CD4-positive, alpha-beta T cell treated with Interleukin-15 for 4 hours (primary cell): ENCODE measurements at places on chromosomes 3 and 15.
A peak's percentile ranks its signal among the peaks of the same experiment; 100 is the strongest.

DNA sequence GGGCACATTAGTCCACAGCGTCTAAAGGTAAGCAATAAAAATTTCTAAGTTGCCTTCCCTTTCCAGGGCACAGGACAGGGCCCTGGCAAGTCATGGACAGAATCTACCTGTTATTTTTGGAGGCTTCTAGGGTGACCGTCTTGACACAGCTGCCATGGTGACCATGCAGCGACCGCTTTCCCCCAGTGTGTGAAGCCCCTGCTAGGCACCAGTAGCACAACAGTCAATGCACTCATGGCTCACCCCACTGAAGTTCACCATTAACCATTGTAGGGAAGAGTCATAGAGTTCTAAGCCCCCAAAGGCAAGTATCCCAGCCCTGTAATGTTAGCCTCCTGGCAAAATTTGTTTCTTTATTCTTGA, 43.8 kb upstream of the SLCO2A1 start:
- DNase-seq: no peak

DNA sequence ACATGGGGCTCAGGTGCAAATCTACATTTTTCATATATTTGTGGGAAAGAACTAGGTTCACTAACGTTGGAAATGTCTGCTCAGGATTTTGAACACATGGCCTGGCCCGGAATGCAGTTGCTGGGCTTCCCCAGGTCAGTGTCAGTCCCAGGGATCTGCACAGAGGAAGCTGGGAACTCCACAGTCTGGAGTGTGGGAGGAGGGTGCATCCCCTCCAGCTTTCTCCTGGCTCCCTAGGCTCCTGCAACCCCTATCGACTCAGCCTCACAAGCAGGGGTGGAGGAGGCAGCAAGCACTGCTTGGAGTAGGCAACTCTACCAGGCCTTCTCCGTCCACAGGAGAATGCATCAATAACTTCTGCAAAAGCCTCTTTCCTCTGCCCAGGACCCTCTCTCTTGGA, 30.1 kb upstream of the HCN4 start:
- DNase-seq: no peak

GRCh38 chr3:63538919-63539318, 113.6 kb upstream of the SNTN start:
- DNase-seq: no peak

GRCh38 chr15:90789462-90789861, 72.3 kb downstream of the BLM start:
- DNase-seq: no peak

DNA sequence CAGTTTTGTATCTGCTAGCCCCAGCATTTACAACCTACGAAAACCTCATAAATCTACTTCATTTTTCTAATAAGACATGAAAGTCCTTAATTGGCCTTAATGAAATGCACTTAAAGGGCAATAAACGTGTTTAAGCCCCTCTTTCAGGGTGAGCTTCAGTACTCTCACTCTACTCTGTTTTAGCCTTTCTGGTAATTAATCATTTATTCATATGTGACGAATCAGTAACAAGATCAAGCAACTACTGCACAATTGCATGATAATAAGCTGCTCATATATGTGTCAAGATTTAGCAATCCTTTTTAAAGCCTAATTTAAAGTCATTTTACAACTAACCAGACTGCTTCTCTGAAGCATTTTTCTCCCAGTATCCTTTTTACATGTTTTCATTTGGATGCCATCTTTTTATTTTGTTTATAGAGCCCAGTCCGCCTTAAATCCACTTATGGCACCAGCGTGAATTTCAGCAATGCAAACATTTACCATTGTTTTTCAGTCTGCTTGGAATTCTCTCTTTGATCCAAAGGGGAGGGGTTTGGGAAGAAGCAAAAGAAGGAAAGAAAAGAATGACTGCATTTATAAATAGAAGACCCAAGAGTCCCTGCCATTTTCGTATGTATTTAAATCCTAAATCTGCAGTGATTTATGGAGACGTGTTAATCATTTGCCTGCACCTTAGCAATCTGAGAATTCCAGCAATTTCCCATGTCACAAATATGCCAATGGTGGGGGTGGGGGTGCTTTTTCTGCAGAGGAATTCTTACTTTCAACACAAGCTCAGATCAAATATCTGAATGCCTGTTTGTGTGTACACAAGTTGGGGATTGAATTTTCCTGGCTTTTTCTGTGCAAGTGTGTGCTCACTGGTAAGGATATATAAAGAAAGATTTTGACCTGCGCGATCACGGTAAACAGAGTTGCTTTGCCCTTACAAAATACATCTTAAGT, 230.8 kb upstream of the TBC1D5 start:
- DNase-seq: no peak

GRCh38 chr15:88900309-88900981, 5.1 kb upstream of the HAPLN3 start:
- DNase-seq: no peak

DNA sequence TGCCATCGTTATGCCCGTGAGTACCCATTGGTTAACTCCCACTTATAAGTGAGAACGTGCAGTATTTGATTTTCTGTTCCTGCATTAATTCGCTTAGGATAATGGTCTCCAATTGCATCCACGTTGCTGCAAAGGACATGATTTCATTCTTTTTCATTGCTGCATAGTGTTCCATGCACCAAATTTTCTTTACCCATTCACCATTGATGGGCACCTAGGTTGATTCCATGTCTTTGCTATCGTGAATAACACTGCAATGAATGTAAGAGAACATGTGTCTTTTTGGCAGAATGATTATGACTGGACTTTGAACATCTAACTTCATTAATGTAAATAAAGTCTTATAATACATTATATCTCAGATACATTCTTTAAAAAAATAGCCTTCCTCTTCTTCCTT, 169.6 kb upstream of the CDIN1 start:
- no peak for DNase-seq

- no peak for DNase-seq
Measured at GRCh38 chr3:35291471-35292236, 347.7 kb upstream of the ARPP21 start.

GRCh38 chr3:176951586-176952292, 245.5 kb downstream of the TBL1XR1 start:
- no peak for DNase-seq

- no peak for DNase-seq
Measured at GRCh38 chr3:13611221-13611620, 62.3 kb downstream of the FBLN2 start.

DNA sequence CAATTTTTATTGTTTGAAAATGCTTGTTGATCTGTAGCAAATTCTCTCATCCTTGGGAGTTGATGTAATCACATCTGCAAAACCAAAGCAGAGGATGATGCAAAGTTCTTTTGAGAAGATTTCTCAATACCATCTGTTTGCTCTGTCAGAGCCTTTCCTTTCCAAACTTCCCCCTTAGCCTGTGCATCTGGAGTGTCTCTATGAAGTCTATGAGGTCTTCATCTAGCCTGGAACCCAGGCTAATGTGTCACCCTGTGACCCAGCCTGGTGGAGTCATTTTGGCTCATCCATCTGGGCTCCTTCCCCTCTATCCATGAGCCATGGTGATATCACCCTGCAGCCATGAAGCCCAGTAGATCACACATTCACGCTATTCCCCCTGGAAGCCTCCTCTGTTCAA, 123.2 kb upstream of the SLC7A14 start:
- DNase-seq: no peak

DNA sequence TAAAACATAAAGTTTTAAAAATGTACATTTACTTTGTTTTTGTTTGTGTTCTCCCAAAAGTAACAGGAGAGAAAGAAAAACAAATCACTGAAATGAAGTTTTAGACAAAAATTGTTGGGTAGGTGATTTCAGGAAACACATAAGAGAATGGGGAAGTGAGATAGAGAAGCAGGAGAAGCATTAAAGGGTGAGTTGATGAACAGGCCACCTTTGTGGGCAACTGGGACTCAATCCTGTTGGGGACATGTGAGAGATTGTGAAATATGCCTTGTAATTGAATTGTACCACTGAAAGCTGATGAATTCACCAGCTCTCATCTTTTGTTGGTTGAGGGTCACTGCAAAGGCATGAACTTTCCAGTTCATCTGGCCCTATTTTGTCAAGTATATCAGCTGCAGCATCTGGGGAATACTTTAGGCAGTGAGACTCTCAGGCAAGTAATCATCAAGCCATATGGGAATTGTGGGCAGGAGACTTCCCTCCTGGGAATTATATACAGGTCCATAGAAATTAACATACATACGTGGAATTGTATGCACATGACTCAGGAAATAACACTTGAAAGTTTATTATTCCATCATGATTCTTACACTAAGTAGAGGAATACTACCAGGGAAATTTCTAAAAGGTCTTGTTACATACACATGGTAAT, 181.0 kb downstream of the ZBBX start:
- DNase-seq: no peak

DNA sequence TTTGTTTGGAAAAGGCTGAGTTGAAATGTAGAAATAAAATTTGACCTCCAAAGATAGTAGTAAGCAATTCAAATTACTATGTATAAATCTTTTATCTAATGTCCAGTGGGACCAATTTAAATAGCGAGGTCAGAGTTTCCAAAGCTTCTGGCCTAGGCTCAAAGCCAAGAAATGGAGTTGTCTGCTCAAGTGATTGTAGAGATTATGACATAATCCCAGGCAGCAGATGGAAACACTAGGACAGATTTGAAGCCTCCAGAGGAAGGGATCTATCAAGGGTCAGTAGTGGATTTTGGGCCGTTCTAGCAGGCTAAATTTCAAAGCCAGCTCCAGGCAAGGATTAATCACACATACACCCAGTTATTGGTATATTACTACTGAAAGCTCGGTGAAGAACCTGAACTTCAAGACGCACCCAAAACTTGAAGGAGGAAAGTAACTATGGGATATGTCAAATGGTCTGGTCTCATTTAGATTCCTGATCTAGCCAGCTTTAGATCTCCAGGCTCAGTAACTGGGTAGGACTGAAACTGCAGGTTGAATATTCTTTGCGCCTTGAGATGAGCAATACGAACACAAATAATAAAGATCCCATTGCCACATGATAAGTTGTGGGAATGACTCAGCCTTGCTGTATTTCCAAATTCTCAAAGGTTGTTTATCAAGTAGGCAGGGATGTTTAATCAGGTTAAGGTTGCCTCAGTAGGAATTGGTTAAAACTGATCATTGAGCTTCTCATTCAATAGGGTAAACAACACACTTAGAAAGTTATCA, 30.9 kb upstream of the ARRDC4 start:
- DNase-seq: no peak

GRCh38 chr3:36907911-36908646, 36.8 kb downstream of the TRANK1 start:
- DNase-seq: peak; percentile 73

DNA sequence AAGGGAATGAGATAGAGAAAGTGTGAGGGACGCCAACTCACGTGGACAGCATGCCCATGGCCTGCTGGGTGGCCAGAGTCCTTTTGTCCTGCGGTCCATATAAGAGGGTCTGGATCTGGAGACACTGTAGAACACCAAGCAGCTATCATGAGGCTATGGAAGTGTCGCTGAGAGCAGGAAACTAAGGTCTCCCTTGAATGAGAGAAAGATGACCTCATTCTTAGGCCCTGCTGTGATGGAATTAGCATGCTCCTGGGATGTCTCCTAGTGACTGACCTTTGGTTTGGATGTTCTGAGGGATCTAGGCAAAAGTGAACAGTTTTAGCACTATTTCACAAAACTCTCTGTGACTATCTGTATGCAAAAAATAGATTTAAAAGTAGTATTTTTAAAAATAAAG, 34.4 kb downstream of the SYNM start:
- no peak for DNase-seq

DNA sequence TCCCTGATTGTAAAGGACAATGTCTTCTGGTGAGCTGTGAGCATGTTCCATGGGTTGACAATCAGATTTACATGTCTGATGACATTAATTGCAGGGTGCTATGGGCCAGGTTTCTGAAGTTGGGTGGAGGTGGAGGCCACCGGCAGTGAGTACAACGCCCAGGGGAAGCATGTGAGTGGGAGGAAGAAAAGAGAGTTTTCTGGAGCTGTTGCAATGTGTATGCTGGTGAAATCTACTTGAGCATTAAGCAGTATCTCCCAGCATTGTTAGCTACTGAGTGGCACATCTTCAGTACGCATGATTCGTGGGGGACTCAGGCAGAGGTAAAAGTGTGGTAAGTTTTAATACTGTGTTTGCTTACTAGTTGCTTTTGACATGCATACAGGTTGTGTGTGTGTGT, 26.6 kb downstream of the TMEM45A start:
- DNase-seq: no peak

DNA sequence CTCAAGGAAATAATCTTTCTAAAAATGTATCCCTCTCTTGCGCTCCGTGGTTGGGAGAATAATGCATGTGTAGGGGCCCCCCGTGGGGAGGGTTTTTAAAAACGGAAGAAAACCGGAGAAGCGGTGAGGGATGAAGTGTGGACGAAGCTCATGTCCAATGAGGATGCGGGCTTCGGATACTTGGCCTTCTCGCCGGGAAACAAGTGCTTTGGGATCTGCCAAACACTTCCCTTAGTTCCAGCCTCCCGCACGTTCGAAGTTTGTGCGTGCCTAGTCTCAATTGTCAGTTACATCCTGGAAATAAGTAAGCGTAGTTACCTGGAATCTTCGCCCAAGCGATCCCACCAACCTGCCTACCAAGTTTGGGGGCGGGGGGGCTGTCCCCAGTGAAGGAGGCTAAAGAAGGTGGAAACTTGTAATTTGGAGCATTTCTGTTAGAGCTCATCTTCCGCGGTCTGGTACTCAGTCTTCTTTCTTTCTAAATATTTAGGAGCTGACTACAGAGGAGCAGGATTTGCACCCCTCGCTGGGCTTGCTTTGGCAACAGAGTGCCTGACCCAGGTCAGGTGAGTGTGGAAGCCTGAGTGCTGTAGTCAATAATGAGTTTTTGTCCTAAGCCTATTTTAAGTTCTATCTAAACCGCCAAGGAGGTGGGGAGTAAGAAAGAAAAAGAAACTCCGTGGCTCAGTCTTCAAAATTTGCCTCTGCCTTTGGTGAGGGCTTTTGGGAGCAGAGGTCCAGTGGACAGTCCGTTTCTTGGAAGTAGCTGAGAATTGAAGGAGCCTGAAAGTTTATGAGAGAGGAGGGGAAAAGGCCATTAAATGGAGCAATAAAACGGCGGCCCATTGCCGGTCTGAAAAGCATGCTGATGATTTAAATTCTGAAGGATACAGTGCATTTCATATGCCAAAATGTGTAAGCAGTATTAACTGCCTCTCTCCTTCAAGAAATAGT, 1.1 kb downstream of the ITPR1 start:
- no peak for DNase-seq

- peak; percentile 12 for DNase-seq
Measured at GRCh38 chr3:195150181-195151118, 120.5 kb downstream of the XXYLT1 start.

GRCh38 chr15:32651229-32651837, 9.8 kb downstream of the SCG5 start:
- DNase-seq: peak; percentile 52

GRCh38 chr3:114122027-114122709, 56.7 kb downstream of the DRD3 start:
- no peak for DNase-seq
